ENCODE measurements at places on chromosomes 5 and 9.

DNA sequence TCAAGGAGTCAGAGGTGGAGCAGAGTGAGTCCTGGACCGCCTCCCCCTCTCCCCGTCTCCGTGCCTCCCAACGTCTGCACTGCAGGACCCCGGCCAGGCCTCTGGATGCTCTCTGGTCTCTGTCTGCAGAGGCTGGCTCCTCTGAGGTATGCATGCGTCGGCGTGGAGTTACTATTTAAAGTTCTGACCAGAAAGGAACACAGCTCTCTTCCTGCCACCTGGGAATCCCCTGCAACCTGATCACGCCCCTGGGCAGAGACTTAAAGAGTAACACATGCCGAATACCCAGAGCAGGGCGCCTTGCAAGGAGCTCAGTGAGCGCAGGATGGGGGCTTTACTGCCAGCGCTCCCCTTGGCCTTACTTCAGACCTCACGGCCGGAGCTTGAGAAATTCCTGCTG, 16.0 kb downstream of the ANXA6 start:
- peak; percentile 81 for DNase-seq

DNA sequence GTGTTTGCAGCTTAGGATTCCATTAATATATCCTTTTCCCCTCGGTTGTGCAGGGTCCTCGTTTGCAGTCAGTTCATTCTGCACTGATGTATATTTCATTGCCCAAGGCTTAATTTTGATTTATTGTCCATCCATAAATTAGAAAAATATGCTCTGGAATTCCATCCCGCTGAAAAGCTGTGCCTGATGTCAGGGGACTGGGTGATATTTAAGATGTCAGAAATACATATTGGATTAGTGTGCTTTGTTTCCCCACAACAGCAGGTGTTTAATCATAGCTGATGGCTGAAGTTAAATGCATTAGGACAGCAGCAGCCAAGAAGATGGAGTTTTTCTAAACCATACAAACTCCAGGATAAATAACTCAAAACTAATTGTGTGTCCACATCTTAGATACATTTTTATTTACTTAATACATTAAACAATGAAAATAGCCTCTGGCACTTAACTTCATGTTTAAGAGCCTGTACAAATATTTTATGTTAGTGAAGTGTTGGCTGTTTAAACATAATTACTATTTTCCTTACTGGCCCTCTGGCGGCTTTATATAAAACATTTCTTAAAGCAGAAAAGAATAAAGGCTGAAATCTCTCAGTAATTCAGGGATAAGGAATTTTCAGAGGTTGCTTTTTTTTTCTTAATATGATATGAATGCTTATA, 170.4 kb upstream of the TBCA start:
- DNase-seq: no peak

- DNase-seq: no peak
Observed at GRCh38 chr5:132209901-132210545, 17.6 kb downstream of the P4HA2 start.

GRCh38 chr5:154580422-154580821, 102.4 kb upstream of the HAND1 start:
- DNase-seq: no peak

- peak; percentile 93 for DNase-seq
Observed at GRCh38 chr5:150303660-150304386, 1.1 kb upstream of the ARSI start.

- peak; percentile 87 for DNase-seq
Observed at GRCh38 chr5:1793301-1793740, 6.3 kb downstream of the MRPL36 start.

DNA sequence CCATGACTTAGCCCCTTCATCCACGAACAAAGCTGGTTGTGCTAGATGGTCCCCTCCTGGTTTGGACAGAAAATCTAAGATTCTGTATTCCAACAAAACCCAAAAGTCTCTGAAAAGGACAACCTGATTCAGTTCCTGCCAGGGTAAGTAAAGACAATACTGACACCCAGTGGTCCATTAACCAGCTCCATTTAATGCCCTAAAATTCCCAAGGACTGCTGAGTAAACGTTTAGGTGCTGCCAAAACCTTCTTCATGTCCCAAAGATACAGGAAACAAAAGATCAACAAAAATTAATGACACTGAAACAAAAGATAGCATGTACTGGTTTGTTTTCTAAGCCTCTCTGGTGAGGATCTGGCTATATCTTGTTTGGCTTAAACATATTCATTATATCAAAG, 25.3 kb upstream of the PPP1R2B start:
- peak; percentile 82 for DNase-seq

DNA sequence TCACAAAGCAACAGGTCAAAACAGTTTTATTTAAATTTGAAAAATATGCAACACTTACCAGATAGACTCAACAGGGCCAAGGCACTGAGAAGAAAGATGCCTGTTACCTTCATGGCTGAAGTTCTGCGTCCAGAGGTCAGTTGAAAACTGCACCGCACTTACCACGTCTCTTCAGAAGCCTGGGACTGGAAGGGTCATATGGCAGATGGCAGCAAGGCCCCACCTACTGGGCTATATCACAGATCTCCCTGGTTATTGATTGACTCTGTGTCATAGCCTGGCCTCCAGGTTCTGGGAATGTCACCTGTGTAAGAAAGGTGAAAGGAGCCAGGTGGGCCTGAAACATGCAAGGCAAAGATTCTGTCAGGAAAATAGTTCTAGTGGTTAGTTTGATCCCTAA, at the start of gene SPINK1:
SPINK1 (minus strand) TSS at position 207 of the 400 bp plus-strand sequence; CDS start at position 113, 94 bp downstream.
- DNase-seq: no peak

DNA sequence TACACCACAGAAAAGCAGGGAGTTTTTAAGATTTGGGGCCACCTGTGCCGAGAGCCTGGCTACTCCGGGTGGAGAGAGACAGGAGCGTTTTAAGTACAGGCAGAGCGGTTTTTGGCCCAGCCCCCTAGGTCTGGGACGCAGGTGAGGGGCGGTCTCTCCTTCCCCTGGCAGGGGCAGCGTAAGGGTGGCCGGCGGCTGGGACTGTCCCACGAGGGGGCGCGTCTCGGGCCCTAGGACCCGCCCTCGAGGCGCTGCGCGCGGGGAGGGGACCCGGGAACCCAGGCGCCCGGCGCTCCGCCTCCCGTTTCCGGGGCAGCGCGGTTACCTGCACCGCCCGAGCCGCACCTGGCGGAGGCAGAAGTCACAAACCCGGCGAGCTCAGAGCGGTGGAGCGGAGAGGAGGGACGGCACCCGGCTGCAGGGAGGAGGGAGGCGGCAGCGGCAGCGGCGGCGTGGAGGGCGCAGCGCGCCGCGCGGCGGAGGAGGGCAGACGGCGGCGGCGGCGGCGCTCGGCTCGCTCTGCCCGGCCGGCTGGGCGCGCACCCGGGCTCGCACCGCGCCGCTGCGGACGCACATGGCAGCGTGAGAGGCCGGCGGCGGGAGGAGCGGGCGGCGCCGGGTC, at the start of gene WWC1:
WWC1 (plus strand) TSS at position 304 of the 622 bp plus-strand sequence. CDS start 508 bp downstream, outside the sequence.
- peak; percentile 53 for DNase-seq

DNA sequence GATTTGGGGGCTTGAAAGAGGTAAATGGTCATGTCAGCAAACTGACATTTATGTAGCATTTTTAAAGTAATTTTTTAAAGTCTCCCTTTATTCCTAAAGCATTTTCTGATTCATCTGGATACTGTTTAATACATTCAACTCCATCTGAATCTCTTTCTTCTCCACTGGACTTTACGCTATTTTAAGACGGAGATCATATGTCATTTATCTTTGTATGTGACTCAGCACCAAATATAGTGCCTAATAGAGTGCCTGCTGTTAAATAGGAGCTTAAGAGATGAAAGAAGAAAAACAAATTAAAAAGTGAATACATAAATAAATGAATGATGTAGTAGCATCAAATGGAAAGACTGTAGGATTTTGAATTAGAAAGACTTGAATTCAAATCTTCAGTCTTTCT, 548.8 kb upstream of the SMC2 start:
- DNase-seq: peak; percentile 31

- DNase-seq: no peak
Observed at GRCh38 chr5:31054453-31054852, 139.0 kb upstream of the CDH6 start.

DNA sequence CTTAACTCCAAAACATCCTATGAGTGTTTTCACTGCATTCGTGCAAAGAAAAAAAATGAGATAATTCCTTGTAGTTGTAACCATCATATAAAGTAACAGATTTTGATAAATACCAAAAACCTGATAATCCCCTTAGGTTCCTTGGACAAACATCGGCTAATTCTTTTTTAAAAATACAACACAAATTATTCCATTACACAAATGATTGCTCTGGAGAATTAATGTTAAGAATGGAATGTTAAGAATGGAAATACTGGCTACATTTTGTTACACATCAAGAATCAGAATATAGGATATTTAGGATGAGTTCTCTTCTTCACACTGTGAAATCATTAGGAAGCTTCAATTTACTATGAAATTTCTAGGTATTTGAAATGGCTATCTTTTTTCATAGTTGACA, 139.4 kb downstream of the LPAR1 start:
- no peak for DNase-seq

DNA sequence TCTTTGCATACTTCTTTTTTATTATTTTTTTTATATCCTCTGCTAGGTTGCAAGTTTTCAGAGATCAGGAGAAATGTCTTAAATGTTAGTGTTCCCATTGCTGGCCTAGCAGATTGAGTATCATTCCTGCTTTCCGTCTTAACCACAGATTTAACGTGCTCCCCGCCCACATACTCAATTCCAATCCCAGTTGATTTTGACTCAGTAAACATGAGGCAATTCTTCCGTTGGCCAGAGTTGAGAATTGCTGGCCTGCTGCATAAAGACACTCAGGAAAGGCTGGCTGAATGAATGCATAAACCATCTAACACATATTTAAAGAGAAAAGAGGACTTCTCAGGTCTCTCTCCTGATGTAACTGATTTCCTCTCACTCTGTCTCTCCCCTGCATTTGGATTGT, 46.8 kb upstream of the PLPP6 start:
- DNase-seq: no peak

- no peak for DNase-seq
Observed at GRCh38 chr5:124623265-124623664, 123.2 kb downstream of the ZNF608 start.

DNA sequence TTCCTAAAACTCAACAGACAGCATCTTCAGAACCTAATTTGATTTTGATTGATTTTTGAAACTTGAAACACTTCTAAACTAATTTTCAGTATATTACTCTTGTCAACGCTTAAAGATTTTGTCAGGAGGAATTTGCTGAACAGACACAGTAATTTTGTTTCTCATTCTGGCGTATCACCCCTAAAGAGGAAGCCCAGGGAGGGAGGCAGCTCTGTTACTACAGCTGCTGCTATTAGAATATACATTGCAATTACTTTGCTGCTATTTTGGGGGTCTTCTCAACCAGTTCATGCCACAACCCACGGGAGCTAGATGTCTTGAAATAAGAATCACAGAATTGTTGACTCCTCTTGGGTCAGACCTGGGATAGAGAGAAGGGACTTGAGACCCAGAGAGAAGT, 122.6 kb downstream of the TLR4 start:
- DNase-seq: no peak

DNA sequence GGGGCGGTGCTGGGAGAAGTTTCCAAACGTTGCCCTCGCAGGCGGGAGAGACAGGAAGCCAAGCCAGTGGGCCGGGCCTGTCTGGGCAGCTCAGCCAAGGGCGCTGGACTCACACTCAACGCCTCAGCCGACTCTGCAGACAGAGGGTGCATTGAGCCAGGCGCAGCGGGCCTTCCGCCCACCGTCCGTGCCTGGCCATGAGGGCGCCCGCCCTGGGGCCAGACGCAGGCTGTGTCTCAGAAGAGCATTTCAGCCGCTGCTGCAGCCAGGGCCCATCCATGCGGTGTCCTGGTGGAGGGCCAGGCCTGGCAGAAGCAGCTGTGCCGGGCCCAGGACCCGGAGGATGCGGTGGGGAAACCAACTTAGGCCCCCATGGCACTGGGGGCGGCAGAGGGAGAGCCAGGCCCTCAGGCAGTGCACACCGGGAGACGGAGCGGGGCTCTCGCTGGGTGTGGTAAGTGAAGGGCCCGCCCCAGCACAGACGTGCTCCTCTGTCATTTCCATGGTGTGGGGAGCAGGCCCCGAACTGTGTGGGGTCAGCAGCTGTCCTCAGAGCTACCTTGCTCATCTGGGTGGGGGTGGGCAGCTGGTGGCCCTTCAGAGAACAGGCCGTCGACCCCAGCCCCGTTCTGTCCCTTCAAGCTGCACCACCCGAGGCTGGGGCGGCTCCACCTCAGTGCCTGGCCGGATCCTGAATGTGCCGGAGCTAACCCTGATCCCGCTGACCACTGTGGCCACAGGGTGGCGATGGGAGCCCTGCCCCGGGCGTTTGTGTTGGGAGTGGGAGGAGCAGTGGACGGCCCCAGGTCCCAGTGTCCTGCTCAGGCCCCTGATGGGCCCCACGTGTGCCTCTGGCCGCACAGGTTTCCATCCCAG, 18.0 kb downstream of the DNLZ start:
- peak; percentile 43 for DNase-seq

- DNase-seq: no peak
Observed at GRCh38 chr5:113183694-113184093, 207.1 kb downstream of the DCP2 start.

DNA sequence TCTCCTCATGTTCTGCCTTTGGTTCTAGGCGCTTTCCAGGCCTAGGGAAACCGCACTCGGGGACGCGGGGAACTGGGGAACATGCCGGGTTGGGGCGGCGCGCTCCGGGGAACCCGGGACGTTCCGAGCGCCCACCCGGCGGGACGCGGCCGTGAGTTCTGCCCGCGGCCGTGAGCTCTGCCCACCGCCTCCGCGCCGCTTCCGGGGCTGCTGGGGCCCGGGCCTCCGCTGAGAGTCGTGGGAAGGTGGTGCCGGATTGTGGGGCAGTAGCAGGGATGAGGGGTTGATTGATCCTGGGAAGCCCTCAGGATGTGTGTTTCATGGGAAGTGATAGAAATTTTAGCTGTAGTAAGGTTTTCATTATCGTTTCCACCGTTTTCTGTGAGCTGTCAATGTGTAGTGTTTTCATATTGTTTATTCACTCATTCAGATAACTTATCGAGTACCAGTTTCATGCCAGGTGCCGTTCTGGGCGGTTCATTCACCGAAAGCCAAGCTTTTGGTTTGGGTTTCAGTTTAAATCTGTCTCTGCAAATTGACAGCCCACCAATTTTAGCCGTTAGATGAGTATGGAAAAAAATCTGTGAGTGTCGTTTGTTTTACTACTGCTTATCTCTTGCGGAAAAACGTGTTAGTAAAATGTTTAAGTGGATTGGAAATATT, 657 bp downstream of the MTRR start:
- DNase-seq: peak; percentile 19

DNA sequence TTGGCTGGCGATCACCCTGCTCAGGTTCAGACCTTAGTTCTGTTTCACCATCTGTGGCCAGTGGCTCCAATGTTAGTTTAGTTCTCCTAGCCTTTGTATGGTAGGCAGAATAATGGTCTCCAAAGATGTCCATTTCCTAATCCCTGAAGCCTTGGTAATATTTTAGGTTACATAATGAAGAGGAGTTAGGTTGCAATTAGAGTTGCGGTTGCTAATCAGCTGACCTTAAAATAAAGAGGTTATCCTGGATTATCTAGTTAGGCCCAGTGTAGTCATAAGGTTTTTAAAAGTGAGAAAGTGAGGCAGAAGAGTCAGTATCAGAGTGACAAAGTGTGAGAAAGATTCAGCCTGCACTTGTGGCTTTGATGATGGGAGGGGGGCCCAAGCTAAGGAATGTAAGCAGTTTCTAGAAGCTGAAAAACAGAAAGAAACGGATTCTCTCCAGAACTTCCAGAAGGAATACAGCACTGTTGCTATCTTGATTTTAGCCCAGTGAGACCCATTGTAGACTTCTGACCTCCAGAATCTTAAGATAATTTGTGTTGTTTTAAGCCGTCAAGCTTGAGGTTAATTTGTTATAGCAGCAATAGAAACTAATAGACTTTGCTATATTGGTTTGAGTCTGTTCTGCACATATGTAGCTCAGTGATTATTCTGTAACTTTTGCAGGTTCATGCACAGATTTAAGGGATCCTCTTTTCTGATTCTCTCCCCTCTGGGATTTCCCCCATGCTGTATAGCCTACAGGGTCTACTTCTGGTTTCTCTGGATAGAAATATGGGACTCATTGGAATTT, 21.6 kb downstream of the LNPEP start:
- no peak for DNase-seq
